Stimulated activated CD4-positive, alpha-beta T cell treated with anti-CD3 and anti-CD28 coated beads, TNF-alpha, amount 100 ng/mL, for 24 hours (primary cell): ENCODE measurements at places on chromosomes 3 and 15.

DNA sequence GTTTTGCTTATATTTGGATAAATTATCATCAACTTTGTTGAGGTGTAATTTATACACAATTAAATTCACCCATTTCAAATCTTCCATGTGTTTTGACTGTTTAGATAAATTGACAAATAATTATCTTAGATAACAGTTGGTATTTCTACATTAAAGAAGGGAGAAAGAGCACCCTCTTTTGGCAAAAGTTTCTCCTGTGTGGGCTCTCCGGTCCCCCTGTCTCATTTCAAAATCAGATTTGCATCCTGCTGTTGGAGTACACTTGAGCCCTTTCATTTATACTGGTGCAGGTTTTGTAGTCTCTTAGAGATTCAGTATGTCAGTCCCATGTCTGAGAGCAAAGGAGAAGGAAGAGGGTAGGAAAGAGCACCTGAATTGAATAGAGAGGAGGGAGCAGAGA lies 49.4 kb downstream of the NKIRAS1 start:
- DNase-seq = no peak

- no peak for DNase-seq
Measured at GRCh38 chr3:184727357-184728009, 15.6 kb upstream of the MAGEF1 start.

DNA sequence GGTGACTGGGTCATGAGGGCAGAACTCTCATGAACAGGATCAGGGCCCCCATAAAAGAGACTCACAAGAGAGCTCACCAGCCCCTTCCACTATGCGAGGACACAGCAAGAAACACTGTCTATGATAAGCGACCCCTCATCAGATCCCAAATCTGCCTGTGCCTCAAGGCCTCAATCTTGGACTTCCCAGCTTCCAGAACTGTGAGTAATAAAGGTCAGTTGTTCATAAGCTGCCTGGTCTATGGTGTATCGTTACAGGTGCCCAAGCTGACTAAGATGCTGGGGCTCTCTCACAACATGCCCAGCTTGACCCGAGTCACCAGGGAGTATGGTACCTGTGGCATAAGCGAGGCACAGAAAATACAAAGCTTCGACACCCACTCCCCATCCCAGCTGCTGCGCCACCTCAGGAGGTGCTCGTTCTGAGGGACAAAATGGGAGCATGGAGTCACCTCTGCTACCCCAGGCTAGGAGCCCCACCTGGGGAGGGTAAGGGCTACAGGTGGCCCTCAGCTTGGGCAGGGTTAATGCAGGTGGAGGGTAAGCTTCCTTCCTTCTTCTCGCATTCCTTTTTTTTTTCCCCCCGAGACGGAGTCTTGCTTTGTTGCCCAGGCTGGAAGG lies 234.1 kb downstream of the ADAMTS17 start:
- DNase-seq = no peak

- DNase-seq = no peak
Measured at GRCh38 chr3:107740992-107741896, 218.5 kb downstream of the BBX start.

DNA sequence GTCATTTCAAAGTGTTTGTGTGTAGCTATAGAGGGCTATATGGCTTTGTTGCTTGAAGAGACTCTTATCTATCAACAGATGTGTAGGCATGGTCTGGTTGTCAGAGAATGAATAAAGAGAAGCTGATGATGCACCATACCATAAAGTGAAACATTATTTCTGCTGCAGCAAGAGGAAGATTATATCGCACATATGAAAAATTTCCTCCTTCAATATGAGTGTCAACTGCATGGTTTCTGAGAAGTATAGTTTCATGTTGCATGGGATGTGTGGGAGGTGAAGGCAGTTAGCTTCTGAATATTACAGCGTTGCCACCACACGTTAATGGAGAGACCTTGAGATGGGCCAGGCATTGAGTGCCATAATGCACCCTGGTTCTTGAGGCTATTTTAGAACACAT lies 217.9 kb downstream of the SATB1 start:
- no peak for DNase-seq

- DNase-seq = peak; percentile 16
Measured at GRCh38 chr3:27659279-27660021, 62.7 kb downstream of the EOMES start.

DNA sequence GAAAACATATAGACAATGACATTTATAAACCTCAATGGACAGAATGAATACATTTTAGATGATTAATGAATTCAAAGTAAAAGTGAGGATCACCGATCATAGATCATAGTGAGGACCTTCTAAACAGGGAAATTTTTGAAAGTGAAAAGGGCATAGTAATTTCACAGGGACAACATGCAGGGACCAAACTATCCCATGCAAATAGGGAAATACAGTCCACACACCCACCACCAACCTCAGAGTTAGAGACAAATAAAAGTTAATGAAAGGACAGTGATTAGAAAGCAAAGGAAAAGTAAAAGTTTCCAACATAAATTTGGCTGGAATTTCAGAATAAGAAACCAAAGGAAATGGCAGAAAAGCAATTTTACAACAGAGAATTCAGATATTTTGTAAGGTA lies 15.4 kb upstream of the CHRNA7 start:
- DNase-seq = no peak

- no peak for DNase-seq
Measured at GRCh38 chr15:60854858-60855564, 374.1 kb downstream of the RORA start.

DNA sequence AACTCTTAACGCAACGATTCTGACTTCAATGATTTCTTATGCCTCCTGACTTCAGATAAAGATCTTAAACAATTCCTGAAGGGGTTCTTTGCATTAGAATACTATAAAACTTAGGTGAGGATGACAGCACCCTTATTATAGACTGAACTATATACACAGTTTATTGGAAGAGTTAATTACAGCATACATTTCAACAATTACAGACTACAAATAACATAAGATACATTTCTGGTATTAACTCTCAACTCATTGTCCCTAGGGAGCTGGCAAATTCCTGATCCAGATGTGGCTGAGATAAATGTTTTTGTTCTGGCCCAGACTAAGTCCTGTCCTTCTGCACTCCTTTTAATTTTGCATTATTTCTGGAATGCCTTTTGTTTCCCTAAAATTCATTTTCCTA lies 155.5 kb upstream of the TMC3 start:
- DNase-seq = no peak

DNA sequence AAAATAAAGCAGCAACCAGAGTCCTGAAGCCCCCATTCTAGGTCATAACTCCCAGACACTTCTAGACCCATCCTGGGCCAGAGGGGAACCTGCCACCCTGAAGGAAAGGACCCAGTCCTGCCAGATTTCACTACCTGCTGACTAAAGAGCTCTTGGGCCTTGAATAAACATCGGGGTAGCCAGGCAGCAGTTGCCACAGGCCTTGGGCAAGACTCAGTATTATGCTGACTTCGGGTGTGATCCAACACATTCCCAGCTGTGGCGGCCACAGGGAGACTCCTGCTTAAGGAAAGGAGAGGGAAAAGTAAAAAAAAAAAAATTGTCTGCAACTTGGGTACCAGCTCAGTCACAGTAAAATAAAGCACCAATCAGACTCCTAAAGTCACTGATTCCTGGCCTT lies 23.8 kb downstream of the NEDD4 start:
- DNase-seq = no peak

GRCh38 chr15:38164507-38164906 lies 88.1 kb upstream of the SPRED1 start:
- DNase-seq = no peak

DNA sequence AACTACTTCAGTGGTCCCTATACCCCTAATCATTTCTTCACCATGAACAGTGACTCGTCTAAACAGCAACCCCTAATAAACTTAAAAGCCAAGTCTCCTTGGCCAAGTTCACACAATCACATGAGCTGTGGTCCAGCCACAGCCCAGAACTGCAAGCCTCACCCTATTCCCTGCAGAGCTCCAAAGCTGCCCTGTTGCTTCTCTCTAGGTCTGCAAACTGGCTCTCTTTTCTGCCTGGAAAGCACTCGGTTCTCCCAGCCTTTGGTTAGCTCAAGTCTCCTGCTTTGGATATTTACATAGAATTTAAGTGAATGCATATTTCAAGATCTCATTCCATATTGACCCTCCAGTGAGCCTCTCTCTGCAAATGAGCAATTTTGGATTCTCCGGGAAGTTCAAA lies 107.0 kb downstream of the TOP2B start:
- no peak for DNase-seq

GRCh38 chr15:79122991-79123390 lies 32.4 kb upstream of the RASGRF1 start:
- DNase-seq = no peak

DNA sequence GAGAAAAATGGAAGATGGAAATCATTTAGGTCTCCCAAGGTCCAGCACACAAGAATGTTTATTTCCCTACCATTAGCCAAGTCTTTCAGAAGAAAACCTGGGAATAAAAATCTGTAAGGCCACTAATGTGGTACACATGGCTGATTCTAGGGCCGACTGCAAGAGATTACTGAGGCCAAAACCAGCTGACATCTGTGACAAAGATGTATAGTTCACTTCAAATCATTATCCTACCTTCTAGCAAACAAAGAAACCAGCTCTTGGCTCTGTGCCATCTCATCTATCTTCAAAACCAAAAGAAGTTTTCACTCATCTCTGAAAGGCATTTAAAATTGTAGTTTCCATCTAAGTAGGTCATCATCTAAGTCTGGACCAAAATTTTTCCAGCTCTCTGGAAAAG lies 43.9 kb downstream of the ERC2 start:
- no peak for DNase-seq

- DNase-seq = no peak
Measured at GRCh38 chr15:56353119-56353518, 12.1 kb upstream of the TEX9 start.

DNA sequence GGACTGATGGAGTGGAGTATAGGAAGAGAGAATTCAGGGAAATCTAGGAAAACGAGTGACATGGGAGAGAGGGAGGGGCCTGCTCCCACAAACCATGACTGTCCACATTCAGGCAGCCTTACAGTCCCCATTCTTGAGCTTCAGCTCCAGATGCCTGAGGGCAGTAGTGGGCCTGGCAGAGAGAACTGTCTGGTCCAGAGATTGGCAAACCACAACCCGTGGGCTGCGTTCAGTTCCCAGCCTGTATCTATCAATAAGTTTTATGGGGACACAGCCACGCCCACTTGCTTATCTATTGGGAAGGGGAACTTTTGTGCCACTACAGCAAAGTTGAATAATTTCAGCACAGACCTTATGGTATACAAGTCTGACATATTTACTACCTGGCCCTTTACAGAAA lies 63.8 kb downstream of the SLCO2A1 start:
- no peak for DNase-seq

- peak; percentile 30 for DNase-seq
Measured at GRCh38 chr3:46496746-46497555, 825 bp upstream of the RTP3 start.

GRCh38 chr3:42498791-42499477 lies 3.5 kb upstream of the VIPR1 start:
- no peak for DNase-seq

DNA sequence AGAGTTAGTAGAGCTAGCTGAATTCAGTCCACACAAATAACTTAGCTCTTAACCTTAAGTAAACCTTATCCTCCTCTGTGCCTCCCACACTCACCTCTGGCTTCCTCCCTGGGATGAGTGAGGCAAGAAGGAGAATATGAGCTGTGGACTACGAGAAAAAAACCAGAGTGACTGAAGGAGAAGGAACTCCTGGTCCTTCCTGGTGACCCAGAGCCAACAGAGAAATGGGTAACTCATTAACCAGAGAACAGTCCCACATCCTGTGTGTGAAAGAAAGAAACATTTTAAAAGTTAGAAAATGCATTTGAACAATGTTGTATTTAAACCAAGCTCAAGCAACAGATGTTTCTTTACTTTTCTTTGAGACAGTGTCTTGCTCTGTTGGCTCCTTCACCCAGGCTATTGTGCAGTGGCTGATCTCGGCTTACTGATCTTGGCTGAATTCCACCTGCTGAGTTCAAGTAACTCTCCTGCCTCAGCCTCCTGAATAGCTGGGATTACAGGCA lies 27.5 kb upstream of the FAM81A start:
- no peak for DNase-seq

- DNase-seq = no peak
Measured at GRCh38 chr15:64111679-64112050, 15.9 kb downstream of the SNX1 start.

DNA sequence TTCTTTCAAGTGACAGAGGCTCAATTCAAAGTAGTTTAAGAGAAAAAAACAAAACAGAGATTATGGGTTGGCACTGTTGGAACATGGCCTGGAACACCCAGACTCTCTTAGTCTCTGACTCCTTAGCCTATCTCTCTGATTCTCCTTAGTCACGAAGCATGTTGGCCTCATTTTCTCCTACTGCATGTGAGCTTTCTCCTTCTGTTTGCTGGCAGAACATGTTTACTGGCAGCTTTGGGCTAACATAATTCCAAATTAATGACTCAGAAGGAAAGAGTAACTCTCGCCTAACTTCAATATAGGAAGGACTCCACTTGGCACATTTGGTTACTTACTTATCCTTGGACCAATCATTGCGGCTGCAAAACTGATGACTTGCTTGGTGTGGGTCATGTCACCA lies 21.7 kb upstream of the CCDC39 start:
- no peak for DNase-seq

- no peak for DNase-seq
Measured at GRCh38 chr3:45261333-45262110, 35.4 kb upstream of the TMEM158 start.

DNA sequence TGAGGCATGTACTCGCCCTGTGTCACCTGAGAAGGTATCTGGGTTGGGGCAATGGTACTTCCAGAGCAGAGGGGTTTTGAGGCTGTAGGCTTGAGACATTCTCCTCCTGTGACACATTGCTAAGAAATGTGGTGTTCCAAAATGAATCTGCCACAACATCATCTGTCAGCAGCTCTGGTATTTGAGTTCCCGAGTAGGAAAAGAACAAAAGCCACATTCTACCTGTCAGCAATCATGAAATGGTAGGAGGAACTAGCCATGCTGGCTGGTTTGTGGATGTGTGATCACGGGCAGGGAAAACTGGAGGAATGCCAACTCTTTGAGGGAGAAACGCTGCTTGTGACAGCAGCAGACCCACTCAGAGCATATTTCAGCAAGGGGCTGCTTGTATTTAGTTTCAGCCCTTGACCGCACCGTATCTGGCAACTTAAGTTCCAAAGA lies 579.4 kb upstream of the TBL1XR1 start:
- no peak for DNase-seq

DNA sequence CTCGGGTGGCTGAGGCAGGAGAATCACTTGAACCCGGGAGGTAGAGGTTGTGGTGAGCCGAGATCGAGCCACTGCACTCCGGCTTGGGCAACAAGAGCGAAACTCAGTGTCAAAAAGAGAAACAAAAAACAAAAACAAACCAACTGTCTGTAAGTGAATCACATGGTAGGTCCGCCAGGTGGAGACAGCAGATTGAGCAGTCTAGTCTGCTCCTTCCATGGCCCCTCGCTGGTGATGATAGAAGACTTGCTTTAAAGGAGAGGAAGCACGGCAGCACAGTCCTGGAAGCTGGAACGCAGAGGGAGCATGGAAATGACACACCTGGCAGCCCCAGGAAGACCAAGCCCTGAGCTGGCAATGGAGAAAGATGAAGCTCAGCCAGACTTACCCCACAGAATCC lies 31.4 kb upstream of the MGLL start:
- DNase-seq = no peak

DNA sequence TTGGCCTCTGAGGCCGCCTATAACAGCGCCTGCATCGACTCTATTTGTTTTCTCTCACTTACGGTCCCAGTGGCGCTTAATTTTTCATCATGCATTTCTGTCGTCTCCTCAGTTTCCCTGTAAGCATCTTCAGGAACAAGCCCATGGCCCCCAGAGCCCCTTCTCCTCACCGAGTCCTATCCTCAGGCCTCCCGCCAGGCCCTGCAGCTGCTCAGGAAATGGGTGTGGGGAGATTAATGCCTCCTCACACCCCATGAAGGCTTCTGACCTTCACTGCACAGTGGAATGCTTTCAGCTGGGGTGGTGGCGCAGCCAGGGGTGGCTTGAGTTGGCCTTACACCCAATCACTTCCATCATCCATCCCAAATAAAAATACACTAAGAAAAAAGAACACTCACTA lies 260.4 kb downstream of the FAM43A start:
- DNase-seq = no peak
